ENCODE measurements at places on chromosomes 1 and 21.

- DNase-seq, result no peak
These were observed 24.4 kb upstream of the PWP2 start for GRCh38 chr21:44082648-44083440.

- DNase-seq, result no peak
These were observed 40.2 kb upstream of the SLC35D1 start for GRCh38 chr1:67094191-67094590.

- DNase-seq, result no peak
These were observed 39.5 kb upstream of the TNFRSF1B start for GRCh38 chr1:12127206-12127810.

- DNase-seq, result no peak
These were observed 28.5 kb downstream of the DENND2C start for GRCh38 chr1:114641377-114641776.

- DNase-seq, result no peak
These were observed 2.6 kb downstream of the S100A16 start for GRCh38 chr1:153610334-153610733.

GRCh38 chr1:25117233-25117823, 115.0 kb downstream of the SYF2 start:
- DNase-seq, result no peak

DNA sequence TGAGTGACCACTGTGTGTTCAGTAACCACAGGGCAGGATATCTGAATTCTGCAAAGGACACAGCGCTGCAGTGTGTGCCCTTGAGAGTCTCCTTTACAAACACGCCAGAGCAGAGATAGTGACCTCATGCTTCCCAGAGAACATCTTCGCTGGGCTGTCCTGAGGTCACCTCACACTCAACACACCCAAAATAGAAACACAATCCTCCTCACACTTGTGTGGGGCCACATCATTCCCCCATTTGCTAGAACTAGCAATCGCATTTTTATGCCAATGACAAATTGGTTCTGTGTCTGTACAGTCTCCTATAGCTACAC, 140.1 kb upstream of the NRIP1 start:
- no peak for DNase-seq

- no peak for DNase-seq
These were observed 24.9 kb upstream of the ATF3 start for GRCh38 chr1:212583643-212584042.

- no peak for DNase-seq
These were observed 40.1 kb upstream of the LRRC8D start for GRCh38 chr1:89780721-89781120.

- no peak for DNase-seq
These were observed 55.2 kb downstream of the TOMM20 start for GRCh38 chr1:235073331-235073967.

DNA sequence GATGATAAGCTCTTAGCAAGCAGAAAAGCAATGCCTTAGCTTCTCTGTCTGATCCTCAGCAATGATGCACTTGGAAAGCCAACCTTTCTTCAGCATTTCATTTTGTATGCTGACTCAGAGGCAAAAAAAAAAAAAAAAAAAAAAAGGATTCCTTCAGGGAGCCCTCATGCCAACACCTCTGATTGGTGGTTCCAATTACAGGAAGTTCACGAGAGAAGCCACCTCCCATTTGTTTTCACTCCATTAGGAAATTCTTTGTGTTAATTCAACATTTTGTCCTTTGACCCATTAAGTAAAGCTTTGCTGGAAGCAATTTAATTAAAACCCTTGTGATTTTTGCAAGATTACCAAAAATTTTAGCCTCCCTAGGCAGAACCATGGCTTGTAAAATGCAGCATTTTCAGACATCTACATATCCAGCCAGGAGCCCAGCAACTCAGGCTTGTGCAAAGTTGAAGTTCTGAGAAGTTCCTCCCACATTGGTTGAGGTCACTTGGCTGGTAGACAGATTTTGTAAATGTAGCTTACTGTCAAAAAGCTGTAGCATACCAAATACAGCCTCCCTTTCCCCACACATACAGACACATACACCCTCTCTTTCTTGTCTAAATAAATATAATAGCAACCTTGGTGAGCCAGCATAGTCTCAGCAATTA, 27.1 kb upstream of the VTCN1 start:
- DNase-seq, result no peak

GRCh38 chr21:41877901-41878830, 978 bp downstream of the PRDM15 start:
- no peak for DNase-seq

GRCh38 chr21:34938089-34938764, 110.9 kb downstream of the RUNX1 start:
- no peak for DNase-seq

GRCh38 chr1:87644033-87644578, 315.4 kb downstream of the LMO4 start:
- DNase-seq, result no peak

DNA sequence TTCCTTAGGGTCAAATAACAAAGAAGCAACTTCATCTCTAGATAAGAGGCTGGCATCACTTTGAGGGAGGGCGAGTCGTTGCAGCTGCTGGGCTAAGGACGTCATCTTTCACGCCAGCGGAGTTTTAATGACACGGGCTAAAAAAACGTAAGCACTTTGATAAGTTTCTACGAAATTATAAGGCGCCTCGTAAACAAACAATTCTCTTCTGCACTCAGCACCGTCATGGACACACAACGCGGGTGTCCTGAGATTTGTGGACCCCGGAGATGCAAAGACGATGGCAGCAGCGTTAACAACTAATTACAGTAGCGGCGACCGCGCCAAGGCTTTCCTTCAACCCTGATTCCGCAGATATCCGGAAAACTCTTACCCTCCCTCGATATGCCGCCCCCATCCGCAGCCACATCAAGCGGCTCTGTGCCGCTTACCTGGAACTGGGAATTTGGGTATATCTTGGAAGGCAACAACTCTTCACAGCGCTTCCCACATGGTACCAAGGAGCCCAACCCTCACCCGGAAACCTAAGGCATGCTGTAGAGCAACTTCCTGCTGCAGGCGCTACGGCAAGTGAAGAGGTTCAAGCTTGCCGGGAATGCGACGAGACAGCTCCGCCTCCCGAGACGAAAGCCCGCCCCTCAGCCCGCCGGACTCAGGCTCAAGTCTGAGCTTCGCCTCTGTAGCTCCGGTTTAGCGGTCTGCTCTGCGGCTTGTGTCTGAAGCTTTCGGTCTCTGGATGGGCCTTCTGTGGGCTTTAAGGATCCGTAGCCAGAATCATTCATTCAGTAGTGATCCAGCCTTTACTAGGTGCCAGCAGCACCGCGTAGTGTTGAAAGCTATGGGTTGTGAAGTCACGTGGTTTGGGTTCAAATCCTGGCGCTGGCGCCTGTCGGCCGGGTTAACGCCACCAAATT, at the start of gene HEATR1:
TSS of gene HEATR1 (minus strand) at position 526 of the 914 bp plus-strand sequence. CDS start at position 105, 421 bp downstream.
- peak; percentile 73 for DNase-seq

DNA sequence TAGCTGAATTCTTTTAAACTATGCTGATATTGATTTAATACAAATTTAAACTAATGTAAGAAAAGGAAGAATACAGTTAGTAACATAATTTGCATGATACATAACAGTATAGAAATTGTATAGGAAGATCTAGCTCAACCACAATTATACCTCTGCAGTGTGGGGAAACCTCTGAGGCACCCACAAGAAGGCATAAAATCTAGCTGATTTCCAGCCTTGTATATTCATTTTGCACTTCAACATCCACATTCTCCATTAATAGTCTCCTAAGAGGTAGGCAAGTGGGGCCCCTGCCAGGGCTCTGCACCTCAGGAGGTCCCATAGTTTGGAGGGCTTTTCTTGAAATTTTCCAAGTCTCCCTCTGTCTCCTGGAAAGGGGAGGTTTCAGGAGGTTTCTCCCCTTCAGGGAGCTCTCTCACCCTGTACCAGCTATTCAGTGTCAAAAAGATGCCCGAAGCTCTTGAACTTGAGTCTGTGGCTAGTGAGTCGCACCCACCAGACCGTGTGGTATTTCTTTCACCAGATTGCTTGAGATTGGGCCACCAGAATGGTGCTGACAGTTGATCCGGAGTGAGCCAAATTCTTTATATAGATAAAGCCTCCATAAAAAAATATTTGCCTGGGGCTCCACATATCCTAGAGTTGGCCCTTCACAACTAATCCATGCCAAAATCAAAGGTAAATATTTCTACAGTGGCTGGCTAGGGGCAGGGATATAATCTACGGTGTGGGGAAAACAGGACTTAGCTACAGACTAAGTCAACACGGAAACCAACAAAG, 108.2 kb downstream of the TIAM1 start:
- no peak for DNase-seq

GRCh38 chr1:152227310-152227928, 3.4 kb upstream of the HRNR start:
- DNase-seq, result no peak

DNA sequence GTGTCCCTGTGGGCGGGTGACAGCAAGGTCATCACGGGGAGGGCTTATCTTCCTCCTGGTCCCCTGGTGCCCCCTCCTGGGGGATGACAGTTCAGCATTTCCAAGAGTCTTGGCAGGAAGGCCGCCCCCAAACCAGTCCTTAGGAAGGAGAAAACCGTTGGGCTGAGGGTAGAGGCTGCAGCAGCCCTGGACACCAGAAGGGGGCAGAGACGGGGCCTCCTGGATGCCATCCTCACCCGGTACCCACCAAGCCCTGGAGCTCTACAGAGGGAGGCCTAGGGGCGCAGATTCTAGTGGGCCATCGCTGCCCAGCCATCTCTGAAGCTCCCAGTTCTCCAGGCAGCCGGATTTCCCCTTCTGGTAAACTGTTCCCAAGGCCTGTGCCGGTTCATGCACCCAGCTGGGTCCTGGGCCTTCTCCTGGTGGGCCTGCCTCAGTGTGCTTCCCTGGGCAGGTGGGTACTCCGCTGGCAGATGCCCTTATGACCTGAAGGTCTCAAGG, 14.8 kb upstream of the ZNF669 start:
- no peak for DNase-seq

- no peak for DNase-seq
These were observed 132.2 kb downstream of the TLR5 start for GRCh38 chr1:223010582-223011504.

GRCh38 chr1:172376431-172376830, 44.1 kb upstream of the C1orf105 start:
- no peak for DNase-seq

DNA sequence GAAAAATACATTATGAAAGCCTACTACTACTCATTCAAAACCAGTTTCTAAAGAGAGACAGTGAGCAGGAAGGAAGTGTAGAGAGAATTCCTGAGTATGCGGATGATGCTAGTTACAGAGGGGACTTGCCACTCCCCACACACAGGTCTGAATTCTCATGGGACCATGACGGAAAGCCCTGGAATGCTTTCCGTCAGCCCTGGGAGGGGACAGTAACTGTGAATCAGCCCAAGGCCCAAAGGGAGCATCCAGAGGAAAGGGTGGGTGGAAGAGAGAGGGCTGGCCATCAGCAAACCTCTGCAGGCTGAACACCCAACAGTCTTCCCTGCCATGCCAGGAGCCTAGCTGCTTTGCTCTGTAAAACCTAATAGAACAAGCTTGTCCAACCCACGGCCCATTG, 36.4 kb downstream of the RCSD1 start:
- no peak for DNase-seq

DNA sequence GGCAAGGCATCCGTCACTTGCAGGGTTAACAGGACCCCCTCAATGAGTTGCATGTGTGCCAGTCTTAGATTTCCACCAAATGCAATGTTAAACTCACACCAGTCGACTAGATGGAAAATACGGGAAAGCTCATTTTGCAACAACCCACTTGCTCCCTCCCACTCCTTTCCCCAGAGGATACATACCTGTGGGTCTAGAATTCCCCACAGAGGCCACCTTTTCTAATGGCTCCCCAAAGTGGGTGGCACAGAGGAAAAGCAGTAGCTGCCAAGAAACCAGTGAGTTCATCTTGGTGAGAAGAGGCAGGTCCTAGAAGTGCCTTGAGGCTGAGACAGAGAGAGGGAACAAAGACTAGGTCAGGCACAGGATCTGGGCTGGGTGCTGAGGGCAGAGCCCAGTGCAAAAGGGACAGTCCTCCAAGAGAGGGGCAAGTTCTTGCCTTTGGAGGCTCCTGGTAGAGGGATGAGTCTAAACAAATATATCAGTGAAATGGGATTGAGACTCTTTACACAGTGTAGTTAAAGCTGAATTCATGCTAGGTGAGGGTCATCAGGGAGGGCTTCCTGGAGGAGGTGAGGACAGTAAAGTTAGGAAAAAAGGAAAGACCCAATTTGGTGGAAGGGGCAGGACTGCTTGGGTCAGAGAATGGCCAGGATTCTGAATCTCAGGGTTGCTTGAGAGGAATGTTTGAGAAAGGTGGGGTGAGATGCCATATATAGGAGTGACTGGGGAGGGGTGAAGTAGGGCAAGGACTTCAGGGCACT, 3.5 kb downstream of the KISS1 start:
- DNase-seq, result no peak

- no peak for DNase-seq
These were observed 322.8 kb downstream of the PAPPA2 start for GRCh38 chr1:176785791-176786190.

DNA sequence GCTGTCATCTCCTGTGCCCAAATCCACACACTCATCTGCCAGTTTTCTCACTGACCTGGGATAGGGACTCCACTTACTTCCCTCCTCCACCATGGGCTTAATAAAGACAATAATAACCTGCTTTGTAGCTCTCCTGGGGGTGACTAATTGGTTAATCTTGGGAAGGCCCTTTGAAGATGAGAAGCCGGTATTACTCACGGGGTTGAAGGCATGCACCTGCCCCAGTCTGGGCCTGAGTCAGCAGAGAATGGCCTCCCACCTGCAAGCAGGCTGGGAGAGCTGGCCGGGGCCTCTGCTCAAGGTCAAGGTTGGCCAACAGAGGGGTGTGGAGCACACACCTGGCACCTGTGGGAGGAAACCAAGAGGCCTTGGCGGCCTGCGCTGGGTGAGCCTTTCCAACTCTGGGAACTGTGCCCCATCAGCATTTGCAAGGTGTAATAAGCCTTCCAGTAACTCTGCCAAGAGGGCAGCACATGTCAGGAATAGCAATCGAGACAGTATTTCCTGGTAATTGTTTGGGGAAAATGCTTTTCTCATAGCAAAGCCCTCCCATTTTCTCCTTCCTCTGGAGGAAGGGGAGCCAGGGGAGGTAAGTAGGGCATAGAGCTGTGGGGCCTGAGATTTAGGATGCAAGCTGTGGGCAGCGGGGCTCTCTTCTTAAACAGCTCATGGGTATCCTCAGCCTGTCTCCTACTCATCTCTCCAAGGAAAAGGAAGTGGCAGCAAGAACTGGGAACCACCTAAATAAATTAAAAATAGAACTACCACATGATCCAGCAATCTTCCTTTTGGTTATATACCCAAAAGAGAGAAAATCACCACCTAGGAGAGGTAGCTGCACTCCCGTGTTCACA, 49.0 kb downstream of the TOMM20 start:
- no peak for DNase-seq

GRCh38 chr1:162147760-162148159, 78.3 kb downstream of the NOS1AP start:
- no peak for DNase-seq

GRCh38 chr1:150008699-150009098, 1.8 kb downstream of the OTUD7B start:
- no peak for DNase-seq

- DNase-seq, result no peak
These were observed 3.7 kb downstream of the ATP1A1 start for GRCh38 chr1:116376729-116377086.

Measured in stimulated activated CD8-positive, alpha-beta memory T cell treated with anti-CD3 and anti-CD28 coated beads, Interleukin-15, amount 100 ng/mL, for 1 hour (primary cell).